ENCODE measurements at places on chromosomes 6 and 20. TPM values are rescaled to one million over a fixed set of nuclear protein-coding genes. Genes with fewer than 3 reads are reported as not detected.
A peak's percentile ranks its signal among the peaks of the same experiment; 100 is the strongest.

Gene POM121L2
- 0.27 TPM for total RNA-seq

DNA sequence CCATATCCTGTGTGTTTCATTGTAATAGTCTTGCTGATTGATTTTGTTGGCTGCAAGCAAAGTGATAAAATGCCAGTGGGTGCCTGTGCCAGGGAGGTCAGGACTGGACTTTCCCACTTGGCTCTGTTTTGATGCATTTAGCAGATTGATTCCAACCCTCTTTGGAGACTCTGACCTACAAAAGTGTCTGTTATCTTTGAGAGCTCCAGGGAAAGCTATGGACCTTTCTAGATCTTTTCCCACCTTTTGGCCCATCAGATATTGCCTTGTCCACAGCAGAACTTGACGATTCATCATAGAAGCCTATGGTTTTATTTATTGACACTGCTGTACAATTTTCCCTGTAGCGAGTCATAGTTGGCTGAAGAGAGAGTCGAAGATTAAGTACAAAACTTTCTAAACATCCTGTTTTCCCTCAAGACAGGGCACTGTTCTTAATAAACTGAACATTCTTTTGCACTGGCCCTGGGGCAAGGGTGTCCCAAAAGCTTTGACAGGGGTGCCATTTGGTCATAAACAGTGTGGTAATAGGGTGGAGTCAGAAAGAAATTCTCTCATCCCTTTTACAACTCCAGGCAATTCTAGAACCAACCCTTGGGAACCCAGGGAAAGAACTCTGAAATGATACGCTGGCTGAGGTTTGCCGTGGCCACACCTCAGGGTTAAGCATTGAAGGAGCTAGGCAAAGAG lies 53.7 kb downstream of the E2F3 start:
- no peak for DNase-seq
- no peak overlapping the region for H3K4me3 ChIP-seq
- H3K27ac ChIP-seq = no peak overlapping the region
- peaks cover 6% of the 10 kb centered on the region for H3K4me1 ChIP-seq
- peaks cover 37% of the 10 kb centered on the region for H3K36me3 ChIP-seq

Gene DLL1
- total RNA-seq = 3.5 TPM

DNA sequence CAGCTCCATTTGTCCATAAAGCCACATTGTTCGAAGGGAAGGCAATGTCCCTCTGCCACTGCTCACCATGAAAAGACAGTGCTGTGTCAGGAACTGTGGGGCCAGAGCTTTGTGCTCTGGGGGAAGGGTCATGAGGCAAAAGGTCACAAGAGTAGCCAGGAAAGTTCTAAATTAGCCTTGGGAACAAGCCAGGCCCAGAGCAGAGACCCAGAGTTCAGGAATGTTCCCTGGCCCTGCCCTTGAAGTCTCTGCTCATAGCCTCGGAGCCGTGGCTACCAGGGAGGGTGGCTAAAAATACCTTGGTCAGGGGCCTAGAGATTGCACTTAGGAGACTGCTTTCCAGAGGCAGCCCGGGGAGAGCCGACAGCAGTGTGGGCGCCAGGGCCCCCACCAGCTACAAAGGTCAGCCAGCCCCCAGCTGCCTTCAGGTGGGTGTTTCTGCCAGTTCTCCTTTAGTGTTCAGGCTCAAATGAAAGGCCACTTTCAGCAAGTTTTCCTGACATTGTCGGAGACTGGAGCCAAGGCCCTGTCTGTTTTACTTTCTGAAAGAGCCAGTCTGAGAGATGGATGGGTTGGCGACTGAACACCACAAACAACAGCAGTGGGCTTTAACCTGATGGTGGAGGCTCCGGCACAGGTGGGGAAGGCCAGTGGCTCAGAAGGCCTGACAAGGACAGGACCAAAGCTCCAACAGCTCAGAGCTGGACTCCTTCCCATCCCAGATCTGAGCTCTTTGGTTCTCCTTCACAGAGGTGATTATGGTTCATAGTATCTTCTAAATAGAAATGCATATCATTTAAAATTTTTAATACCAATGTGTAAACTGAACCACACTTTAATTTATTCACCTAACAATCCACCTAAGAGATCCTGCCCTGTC lies 76.2 kb downstream of the CDH26 start:
- no peaks in the 10 kb centered on the region for H3K4me1 ChIP-seq
- H3K4me3 ChIP-seq = no peak overlapping the region
- H3K27ac ChIP-seq = peak overlapping the region; percentile 58

Gene PLA2G7
- 2.1 TPM for total RNA-seq

Gene UNC5CL
- total RNA-seq = 3.6 TPM

Gene PSORS1C2
- not detected for total RNA-seq

Gene TCF15
- total RNA-seq = 2.2 TPM

- no peak overlapping the region for H3K27ac ChIP-seq
- H3K36me3 ChIP-seq = peaks cover 4% of the 10 kb centered on the region
- H3K4me3 ChIP-seq = no peak overlapping the region
- DNase-seq = peak; percentile 9
Observed at GRCh38 chr20:34642009-34642408, 34.9 kb downstream of the PIGU start.

DNA sequence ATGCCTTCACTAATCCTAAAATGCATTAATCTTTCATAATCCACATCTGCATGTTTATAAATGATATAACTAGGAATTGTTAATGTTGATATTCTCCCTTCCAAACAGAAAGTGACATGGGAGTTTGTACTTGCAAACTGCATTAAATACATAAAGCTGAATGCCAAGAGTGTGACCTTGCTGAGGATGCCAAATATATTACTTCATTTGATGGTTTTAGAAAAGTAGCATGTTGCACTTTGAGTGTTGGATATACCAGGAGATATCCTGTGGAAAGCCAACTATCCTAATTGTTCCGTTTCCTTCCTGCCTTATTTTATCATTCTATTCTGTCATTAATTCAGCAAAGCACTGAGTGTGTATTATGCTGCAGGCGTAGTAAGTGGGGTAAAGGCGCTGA lies 229.8 kb downstream of the TMEM242 start:
- H3K27me3 ChIP-seq = no peaks in the 10 kb centered on the region
- no peak overlapping the region for H3K4me3 ChIP-seq
- peaks cover 9% of the 10 kb centered on the region for H3K36me3 ChIP-seq
- no peak for DNase-seq

DNA sequence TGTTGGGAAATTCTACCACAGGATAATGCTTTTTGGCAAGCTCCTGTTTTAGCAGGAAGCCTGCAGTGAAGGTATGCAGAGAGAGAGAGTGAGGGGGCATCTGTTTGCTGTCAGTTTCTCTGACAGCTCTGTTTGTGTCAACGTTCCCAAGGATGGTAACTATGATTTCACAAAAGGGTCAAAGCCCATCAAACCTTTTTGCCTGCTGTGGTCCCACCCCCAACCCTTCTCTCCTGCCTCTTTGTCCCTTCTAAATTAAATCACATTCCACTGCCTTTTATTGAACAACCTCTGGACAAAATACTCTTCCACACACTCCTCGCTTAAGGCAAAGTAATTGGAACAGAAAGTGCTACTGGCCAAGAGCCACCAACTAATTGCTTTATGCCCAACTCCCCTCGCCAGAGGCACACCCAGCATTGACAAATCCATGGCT lies 128.3 kb downstream of the TSHZ2 start:
- H3K4me3 ChIP-seq = no peak overlapping the region
- DNase-seq = no peak
- H3K36me3 ChIP-seq = no peaks in the 10 kb centered on the region
- peak overlapping the region; percentile 22 for H3K27ac ChIP-seq
- no peaks in the 10 kb centered on the region for H3K4me1 ChIP-seq

GRCh38 chr6:24125980-24126379 lies at the start of gene NRSN1:
Gene NRSN1 (plus strand): TSS chr6:24126215. CDS start chr6:24134328, 8,113 bp downstream.
- no peaks in the 10 kb centered on the region for H3K36me3 ChIP-seq
- H3K4me3 ChIP-seq = peak within 1 kb of the TSS; percentile 87
- no peaks in the 10 kb centered on the region for H3K4me1 ChIP-seq
- H3K27me3 ChIP-seq = peaks cover 8% of the 10 kb centered on the region
- no peak within 1 kb of the TSS for H3K27ac ChIP-seq

- H3K27ac ChIP-seq = no peak overlapping the region
- H3K27me3 ChIP-seq = no peaks in the 10 kb centered on the region
- DNase-seq = no peak
- no peak overlapping the region for H3K4me3 ChIP-seq
- no peaks in the 10 kb centered on the region for H3K4me1 ChIP-seq
Observed at GRCh38 chr6:57116776-57117175, 26.8 kb downstream of the ZNF451 start.

- no peaks in the 10 kb centered on the region for H3K36me3 ChIP-seq
- no peak overlapping the region for H3K27ac ChIP-seq
- H3K4me1 ChIP-seq = no peaks in the 10 kb centered on the region
- no peak overlapping the region for H3K4me3 ChIP-seq
- DNase-seq = no peak
Observed at GRCh38 chr20:57433657-57434389, 42.6 kb downstream of the RBM38 start.

Gene ELOVL2
- 14.1 TPM for total RNA-seq

GRCh38 chr6:41736186-41736733 lies 852 bp upstream of the TFEB start:
- H3K36me3 ChIP-seq = no peaks in the 10 kb centered on the region
- no peak for DNase-seq
- H3K4me3 ChIP-seq = no peak overlapping the region
- peaks cover 17% of the 10 kb centered on the region for H3K27me3 ChIP-seq
- peaks cover 3% of the 10 kb centered on the region for H3K4me1 ChIP-seq
- H3K27ac ChIP-seq = no peak overlapping the region

GRCh38 chr6:108163267-108163643 lies 2.6 kb upstream of the NR2E1 start:
- H3K27me3 ChIP-seq = peaks cover 100% of the 10 kb centered on the region
- no peaks in the 10 kb centered on the region for H3K36me3 ChIP-seq
- H3K27ac ChIP-seq = no peak overlapping the region
- DNase-seq = peak; percentile 67
- peaks cover 14% of the 10 kb centered on the region for H3K4me1 ChIP-seq

DNA sequence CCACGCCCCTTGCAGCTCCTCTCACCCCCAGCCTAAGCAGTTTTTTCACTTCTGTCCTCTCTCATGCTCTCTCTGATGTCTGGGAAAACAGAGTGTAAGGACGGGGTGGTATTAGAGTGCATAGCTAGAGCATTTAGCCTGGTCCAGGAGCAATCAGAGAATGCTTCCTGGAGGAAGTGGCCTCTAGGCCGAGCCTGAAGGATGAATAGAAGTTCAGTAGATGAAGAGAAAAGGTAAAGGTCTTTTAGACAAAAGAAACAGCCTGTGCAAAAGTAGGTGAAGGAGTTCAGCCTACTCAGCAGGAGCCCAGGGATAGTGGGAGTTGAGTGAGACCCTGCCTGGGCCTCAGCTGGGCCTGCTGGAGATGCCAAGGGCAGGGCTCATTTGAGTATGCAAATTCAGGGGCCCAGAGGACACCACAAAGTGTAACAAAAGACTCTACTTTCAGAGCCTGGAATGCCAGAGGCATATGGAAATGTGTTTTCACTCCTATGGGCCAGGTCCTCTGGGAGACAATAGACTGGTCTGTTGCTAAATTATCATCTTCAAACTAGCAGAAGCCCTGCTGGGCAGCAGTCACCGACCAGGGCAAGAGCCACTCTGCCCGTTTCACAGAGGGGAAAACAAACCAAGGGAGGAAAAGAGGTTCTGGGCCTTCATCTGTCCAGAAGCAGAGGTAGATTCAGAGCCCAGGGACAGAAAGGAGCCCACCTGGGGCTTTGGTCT lies 19.7 kb upstream of the TM9SF4 start:
- H3K4me3 ChIP-seq = no peak overlapping the region
- no peaks in the 10 kb centered on the region for H3K4me1 ChIP-seq
- peak; percentile 85 for DNase-seq
- no peak overlapping the region for H3K27ac ChIP-seq

DNA sequence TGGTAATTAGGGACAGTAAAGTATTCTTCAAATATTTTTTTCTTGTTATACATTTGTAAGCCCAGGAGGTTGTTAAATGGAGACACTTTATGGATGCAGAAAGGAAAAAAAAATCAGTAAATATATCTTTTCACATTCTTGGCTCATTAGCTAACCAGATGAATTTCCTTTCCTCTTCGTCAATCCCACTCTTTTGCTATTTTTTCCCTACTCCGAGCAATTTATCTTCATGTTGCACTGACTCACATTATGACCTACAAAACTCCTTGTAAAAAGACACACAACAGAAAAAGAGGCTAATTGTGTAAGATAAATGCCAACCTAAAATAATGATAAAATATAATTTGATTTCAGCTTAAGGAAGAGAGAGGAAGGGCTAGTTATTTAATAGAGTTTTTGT lies 472.9 kb upstream of the ZNF337 start:
- H3K36me3 ChIP-seq = no peaks in the 10 kb centered on the region
- H3K4me1 ChIP-seq = no peaks in the 10 kb centered on the region
- no peak for DNase-seq
- H3K27ac ChIP-seq = no peak overlapping the region
- no peaks in the 10 kb centered on the region for H3K27me3 ChIP-seq
